ENCODE measurements at places on chromosomes 7 and 10.

DNA sequence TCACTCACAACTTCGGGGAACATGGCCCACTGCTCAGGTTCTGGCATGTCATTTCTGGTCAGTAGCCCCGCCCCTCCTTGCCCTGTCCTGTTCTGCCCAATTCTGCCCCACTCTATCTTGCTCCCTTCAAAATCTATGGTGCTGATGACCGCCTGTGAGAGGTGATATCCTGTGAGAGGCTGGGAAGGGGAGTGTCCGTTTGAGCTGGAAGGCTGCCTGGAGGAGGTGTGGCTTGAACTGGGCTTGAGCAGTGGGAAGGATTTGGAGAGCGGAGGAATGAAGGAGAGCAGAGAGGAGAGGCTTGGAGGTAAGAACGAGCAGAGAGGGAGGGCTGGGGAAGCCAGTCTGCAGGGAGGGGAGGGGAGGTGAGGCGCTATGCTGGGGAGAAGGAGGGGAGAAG, 145.3 kb downstream of the RPS24 start:
- no peak for DNase-seq

DNA sequence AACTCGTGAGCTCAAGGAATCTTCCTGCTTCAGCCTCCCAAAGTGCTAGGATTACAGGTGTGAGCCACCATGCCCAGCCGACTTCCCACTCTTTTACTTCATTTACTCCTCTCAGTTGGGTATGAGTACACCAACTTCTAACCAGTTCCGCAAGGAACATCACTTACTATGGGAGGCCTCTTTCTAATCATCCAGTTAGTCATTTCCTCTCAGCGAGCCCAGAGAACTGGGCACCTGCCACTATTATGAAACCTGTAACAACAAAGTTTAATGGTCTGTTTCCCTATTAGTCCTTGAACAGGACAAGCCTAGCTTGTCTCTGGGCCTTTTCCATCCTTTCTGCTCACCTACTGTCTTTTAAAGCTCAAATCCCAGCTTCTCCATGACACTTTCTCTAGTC, 88.8 kb downstream of the DNMBP start:
- DNase-seq, result no peak

- no peak for DNase-seq
Measured at GRCh38 chr10:12179606-12180170, 16.0 kb downstream of the NUDT5 start.

DNA sequence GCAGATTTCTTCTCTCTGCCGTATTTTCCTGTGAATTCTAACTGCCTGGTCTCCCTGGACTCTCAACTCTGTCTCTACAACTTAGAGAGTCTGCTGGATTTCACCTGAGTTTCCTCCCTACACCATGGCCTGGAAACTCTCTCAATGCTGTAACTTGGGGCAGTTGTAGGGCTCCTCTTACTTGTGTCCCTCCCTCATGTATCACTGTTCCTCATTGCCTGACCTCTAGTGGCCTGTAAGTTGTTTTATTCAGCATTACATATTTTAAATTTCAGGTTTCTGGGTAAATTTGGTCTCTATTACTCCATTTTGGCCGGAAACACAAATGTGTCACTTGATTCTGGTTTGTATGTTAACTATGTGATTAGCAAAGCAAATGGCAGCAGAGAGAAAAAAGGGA, 70.9 kb downstream of the DYNC1I1 start:
- DNase-seq, result no peak

DNA sequence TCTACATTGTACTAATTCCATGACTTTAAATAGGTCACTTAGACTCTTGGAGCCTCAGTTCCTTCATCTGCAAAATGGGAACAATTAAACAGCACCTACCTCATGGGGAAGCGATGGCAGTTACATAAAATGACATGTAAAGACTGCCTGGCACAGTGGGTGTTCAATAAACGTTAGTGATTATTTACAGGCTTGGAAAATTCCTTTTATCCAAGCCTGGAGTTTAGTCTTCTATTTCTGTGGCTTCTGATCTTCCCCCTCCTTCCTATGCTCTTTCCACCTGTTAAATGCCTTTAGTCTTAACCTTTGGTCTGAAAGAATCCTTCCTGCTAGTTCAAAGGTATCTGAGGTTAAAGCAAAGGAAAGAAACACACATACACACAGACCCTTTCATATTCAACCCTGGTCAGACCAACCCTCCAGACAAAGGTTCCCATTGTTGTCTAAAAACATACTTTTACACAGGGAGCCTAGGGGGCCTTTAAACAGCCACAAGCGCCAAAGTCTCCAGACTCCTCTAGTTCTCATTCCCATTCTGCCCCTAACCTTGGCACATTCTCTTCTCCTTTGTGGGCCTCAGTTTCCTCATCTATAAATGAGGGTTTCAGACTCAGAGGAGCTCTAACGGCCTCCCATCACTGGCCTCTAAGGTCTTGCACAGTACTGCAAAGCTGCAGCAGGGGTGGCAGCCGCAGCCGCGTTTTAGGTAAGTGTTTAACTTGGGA, 21.4 kb downstream of the SORBS1 start:
- no peak for DNase-seq

DNA sequence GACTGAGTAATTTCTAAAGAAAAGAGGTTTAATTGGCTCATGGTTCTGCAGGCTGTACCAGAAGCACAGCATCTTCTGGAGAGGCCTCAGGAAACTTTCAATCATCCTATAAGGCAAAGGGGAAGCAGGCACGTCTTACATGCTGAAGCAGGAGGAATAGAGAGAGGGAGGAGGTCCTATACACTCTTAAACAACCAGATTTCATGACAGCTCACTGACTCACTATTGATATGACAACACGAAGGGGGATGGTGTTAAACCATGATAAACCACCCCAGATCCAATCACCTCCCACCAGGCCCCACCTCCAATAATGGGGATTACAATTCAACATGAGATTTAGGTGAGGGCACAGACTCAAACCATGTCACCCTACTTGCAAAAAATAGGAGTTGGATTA, 201.5 kb downstream of the CDK14 start:
- no peak for DNase-seq
